ENCODE measurements at places on chromosomes 13 and 19.
A peak's percentile ranks its signal among the peaks of the same experiment; 100 is the strongest.

GRCh38 chr19:33242131-33242530 lies 16.5 kb upstream of the SLC7A10 start:
- ATAC-seq, result no peak

- ATAC-seq, result no peak
Observed at GRCh38 chr13:46101484-46102254, 3.2 kb downstream of the CPB2 start.

GRCh38 chr19:49877020-49877878 lies at the start of the genes AKT1S1 and TBC1D17:
Gene AKT1S1, minus strand, starts transcription at chr19:49877355. Its CDS starts 4,060 bp downstream, at chr19:49873295.
Gene TBC1D17, plus strand, starts transcription at chr19:49877702. Its CDS starts 22 bp downstream, at chr19:49877724.
- ATAC-seq, result peak; percentile 83

- no peak for ATAC-seq
Observed at GRCh38 chr19:34399886-34400285, 4.3 kb upstream of the PDCD2L start.

GRCh38 chr13:30179597-30180276 lies 127.6 kb downstream of the KATNAL1 start:
- ATAC-seq, result no peak

DNA sequence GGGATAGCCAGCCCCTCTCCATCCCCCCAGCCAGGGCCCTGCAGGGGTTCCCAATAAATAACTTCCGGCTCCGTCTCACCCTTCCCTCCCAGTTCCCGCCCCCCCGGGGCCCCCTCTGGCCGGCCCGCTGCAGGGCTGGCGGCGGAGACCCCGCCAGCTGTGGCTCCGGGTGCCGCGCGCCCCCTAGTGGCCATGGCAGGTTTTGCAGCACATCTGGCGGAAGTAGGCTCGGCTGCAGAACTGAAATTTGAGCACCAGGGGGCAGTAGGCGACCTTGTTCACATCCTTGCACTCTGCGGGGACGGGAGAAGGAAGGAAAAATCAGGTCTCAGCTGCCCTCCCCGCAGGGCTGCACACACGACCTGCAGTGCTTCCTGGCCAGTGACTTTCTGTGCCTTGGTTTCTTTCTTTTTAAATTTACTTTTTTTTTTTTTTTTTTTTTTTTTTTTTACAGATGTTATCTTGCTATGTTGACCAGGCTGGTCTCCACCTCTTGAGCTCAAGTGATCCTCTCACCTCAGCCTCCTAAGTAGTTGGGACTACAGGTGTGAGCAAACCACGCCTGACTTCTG lies 3.6 kb upstream of the MYO1F start:
- peak; percentile 71 for ATAC-seq

- no peak for ATAC-seq
Observed at GRCh38 chr13:24027494-24027893, 130.2 kb upstream of the C1QTNF9B start.

DNA sequence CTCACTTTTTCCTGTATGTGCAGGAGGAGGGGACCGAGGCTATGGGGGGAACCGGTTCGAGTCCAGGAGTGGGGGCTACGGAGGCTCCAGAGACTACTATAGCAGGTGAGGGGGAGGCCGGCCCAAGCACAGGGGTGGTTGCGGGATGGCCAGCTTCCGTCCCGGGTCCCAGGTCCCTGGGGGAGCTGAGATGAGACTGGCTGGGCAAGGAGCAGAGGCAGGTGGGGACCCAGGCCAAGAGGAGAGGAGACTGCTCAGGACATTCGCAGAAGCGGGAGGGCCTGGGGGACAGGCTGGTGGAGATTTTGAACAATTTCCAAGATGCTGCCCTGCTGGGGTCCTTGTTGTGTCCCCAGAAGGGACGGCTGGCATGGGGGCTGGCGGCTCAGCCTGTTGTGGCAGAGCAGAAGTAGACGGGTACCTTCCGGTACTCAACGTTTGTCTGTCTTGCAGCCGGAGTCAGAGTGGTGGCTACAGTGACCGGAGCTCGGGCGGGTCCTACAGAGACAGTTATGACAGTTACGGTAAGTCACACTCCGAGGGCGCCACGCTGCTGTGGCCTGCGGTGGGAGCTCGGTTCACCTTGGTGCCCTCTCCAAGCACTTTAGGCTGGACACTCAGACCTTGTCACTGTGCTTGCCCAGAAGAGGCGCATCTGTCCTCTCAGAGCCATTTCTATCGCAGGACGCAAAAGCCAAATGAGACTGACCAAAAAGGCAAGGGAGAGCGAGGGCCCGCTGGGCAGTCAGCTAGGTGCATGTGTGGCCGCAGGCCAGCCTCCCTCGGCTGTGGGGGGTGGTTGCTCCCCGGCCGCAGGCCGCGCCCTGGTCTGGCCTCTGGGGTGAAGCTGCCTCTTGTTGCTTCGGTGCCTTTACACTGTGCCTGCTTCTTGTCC lies 2.6 kb downstream of the CIRBP start:
- no peak for ATAC-seq

DNA sequence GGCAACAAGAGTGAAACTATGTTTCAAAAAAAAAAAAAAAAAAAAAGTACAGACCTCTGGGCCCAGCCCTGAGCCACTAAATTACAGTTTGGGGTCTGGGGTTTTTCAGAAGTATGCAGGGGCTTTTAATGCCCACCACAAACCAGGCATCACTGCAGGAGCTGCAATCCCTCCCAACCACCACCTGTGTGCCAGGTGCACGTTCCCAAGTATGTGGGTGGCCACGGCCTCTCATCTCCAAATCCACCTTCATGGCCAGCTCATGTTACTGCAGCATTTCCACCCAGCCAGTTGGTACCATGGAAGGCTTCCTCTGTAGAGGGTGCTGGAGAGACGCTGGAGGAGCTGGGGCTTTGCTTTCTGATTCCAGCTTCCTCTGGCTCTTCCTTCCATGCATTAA lies 26.5 kb downstream of the CEP89 start:
- no peak for ATAC-seq

DNA sequence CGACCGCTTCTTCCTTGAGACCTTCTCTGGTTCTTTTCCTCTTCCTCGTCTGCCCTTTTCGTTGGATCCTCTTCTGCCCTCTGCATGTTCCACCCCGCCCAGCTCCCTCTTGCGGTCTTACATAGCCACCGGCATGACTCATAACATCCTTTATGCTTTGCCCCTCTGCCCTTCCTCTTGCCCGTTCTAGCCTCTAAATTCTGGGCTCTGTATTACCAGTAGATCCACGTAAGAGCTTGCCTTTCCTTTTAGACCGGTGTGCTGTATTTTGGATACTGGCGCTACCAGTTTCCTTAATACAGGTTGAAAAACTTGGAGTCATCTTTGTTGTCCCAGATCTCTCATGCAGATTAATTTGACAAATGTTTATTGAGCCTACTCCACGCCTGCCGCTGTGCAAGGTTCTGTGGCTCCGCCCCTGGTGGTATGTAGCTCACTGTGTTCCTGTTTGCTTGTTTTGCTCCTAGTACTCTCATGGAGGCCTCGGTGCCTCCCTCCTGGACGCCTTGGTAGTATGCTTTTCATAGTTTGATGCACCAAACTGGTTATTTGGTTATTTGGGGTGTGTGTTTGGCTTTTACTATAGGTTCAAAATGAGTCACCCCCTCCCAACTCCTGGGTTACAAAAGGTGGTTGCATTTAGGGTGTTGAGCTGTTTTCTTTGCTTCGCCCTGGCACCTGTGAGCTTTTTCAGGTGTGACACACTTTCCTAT lies 1.7 kb downstream of the GTF3A start:
- peak; percentile 87 for ATAC-seq

DNA sequence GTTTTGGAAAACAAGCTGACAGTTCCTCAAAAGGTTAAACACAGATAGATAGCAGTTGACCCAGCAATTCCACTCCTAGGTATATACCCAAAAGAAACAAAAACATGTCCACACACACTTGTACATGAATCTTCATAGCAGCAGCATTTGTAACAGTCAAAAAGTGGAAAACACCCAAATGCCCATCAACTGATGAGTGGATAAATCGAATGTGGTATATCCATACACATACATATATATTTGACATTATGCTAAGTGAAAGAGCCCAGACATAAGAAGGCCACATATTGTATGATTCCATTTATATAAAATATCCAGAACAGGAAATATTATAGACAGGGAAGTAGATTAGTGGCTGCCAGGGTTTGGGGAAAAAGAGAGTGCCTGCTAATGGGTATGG lies 7.9 kb upstream of the HMGB1 start:
- no peak for ATAC-seq

DNA sequence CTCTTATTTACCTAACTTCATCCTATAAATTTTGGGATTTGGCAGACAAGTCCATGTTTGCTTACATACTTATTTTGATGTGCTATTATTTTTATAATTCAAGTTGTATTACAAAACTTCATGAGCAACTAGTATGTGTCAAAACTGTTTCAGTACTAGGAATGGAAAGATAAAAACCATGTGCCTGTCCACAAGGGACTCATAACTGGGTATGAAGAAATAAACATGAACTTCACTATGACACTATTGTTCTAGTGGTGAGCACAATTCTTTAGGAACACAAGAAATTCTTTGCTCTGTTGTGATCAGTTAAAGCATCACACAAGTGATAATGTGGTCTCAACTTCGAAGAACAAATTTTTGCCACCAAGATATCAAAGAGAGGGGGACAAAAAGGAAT lies 97.5 kb upstream of the FBXL3 start:
- ATAC-seq, result no peak

GRCh38 chr19:46521241-46521868 lies 25.7 kb upstream of the PNMA8B start:
- no peak for ATAC-seq

GRCh38 chr13:82800391-82800790 lies 1081.9 kb downstream of the SLITRK1 start:
- no peak for ATAC-seq

DNA sequence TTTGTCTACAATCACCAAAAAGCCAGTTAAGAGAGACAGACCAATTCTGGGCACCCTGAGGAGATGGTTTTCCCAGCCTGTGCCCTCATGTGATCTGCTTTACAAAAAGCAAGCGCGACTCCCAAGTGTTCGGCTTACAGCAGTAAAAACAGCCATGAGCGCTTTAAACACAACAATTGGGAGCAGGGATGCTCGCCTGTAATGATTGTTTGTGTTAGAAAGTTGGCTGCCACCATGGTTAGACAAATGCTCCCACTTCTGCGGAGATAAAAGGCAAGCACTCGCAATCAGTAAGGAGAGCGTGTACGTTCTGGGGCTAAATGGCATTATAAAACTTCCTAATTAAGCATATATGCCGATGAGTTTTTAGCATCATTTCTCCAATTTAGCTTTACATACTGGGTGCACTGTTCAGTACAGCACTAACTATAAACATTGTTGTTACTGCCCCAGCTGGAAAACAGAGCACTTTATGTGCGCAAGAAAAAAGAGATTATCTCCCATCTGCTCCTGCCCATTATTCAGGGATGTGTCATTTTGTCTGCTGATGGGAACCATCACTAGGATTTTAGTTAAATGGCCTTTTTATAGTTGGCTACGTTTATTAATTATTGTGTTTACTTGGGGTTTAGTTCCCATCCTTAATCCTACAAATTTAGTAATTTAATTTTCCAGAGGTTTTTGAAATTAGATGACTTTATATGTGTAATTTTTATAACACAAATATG lies 309.3 kb upstream of the MAB21L1 start:
- peak; percentile 20 for ATAC-seq

GRCh38 chr19:49271080-49271753 lies 53.8 kb downstream of the SLC6A16 start:
- no peak for ATAC-seq

DNA sequence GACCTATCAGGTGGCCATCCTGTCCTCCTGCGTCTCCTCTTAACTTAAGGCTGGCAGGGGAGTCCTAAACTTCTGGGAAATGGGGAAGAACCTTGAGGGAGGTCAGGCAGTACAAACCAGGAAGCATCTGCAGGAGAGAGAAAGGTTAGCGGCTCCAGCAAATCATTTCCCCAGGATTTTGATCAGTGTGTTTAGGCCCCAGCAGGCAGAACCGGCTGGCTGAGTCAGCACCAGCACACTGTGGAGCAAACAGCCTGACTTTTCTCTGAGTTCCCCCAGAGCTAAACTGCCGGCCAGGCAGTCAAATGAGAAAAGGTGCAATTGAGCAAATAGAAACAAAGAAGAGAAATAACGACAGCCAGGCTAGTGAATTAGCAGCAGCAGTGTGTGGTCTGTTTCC lies 46.7 kb upstream of the MEDAG start:
- ATAC-seq, result no peak

DNA sequence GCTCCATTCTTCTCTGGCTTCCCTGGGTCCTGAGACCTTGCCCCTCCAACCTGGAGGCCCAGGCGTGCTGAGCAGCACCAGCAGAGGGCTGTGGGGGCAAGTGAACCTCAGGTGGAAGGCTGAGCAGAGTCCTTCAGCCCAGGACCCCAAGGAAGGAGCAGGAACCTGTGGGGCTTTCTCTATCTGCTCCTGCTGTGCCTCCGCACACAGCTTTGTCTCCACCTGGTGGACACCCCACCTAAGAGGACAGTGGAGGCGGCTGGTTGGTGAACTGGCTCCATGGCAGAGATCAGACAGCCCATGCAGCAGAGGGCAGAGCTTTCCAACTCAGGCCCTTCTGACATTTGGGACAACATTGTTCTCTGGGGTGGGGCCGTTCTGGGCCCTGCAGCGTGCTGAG lies 19.7 kb downstream of the ZFR2 start:
- ATAC-seq, result peak; percentile 76

GRCh38 chr13:42968906-42969305 lies 23.1 kb downstream of the EPSTI1 start:
- no peak for ATAC-seq

DNA sequence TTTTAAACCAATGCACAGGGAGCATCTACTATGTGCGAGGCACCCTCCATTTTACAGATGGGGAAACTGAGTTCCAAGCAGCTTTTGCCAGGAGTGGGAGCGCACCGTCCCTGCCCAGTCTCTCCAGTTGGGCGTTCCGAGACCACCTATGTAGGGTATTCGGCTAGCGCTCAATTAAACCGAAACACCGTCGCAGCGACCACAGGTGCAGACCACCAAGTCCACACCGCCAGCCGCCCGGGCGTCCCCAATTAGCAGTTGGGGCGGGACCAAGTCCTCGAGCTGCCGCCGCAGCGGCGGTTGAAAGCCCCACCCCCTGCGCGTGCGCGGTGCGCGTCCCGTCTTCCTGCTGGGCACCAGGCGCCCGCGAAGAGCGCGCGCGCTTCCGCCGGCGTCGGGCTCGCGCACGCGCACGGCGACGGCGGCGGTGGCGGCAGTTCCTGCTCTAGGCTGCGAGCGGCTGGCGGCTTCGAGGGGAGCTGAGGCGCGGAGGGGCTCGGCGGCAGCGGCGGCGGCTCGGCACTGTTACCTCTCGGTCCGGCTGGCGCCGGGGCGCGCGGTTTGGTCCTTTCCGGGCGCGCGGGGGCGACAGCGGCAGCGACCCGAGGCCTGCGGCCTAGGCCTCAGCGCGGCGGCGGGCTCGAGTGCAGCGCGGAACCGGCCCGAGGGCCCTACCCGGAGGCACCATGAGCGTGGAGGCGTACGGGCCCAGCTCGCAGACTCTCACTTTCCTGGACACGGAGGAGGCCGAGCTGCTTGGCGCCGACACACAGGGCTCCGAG lies at the start of gene UPF1:
Gene UPF1 (plus strand): TSS at position 436 of the 782 bp plus-strand sequence. CDS start 251 bp downstream, at position 687.
- ATAC-seq, result peak; percentile 78

DNA sequence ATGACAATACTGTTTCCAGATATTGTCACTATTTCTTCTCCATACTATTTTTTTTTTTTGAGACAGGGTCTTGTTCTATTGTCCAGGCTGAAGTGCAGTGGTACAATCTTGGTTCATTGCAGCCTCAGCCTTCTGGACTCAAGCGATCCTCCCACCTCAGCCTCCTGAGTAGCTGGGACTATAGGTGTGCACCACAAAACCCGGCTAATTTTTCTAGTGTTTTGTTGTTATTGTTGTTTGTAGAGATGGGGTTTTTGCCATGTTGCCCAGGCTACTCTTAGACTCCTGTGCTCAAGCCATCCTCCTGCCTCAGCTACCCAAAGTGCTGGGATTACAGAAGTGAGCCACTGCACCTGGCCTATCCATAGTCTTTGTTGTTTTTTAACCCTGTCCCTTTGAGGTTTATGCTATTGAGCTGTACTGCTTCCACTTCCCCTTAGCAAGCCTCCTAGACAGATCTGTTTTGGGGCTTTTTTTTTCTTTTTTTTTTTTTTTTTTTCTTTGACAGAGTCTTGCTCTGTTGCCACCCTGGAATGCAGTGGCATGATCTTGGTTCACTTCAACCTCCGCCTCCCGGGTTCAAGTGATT lies 27.6 kb upstream of the MAP3K10 start:
- no peak for ATAC-seq
